ENCODE measurements at places on chromosomes 5 and 9. TPM values are rescaled to one million over a fixed set of nuclear protein-coding genes. Genes with fewer than 3 reads are reported as not detected.

The LURAP1L gene
- total RNA-seq: 2.6 TPM

The SLC25A2 gene
- 0.24 TPM for total RNA-seq

The INSYN2B gene
- total RNA-seq: not detected

The SH3TC2 gene
- 3.4 TPM for total RNA-seq

The MELK gene
- total RNA-seq: 18.7 TPM

The TTC23L gene
- total RNA-seq: not detected

The FAM78A gene
- total RNA-seq: 0.72 TPM

The CLIC3 gene
- 154 TPM for total RNA-seq

The BTNL3 gene
- total RNA-seq: not detected

The GABRA6 gene
- not detected for total RNA-seq

The OTP gene
- not detected for total RNA-seq

The COL5A1 gene
- total RNA-seq: 3.3 TPM

The PKD2L2 gene
- not detected for total RNA-seq

All from esophagus mucosa (tissue), 1 donor.